Liver (tissue), 10 donors: ENCODE measurements at places on chromosomes 6 and 20.

DNA sequence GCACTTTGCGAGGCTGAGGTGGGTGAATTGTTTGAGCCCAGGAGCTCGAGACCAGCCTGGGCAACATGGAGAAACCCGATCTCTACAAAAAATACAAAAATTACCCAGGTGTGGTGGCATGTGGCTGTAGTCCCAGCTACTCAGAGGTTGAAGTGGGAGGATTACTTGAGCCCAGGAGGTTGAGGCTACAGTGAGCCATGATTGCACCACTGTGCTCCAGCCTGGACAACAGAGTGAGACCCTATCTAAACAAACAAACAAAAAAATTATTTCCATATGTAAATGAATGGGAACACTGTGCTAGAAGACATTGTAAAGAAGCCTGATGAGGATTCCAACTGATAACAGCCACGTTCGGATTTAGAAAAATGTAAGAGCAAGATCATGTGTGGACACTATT is 154.2 kb downstream of the ZFP64 start:
- DNase-seq, result no peak

GRCh38 chr6:106177786-106178185 is 91.7 kb downstream of the PRDM1 start:
- DNase-seq, result no peak

DNA sequence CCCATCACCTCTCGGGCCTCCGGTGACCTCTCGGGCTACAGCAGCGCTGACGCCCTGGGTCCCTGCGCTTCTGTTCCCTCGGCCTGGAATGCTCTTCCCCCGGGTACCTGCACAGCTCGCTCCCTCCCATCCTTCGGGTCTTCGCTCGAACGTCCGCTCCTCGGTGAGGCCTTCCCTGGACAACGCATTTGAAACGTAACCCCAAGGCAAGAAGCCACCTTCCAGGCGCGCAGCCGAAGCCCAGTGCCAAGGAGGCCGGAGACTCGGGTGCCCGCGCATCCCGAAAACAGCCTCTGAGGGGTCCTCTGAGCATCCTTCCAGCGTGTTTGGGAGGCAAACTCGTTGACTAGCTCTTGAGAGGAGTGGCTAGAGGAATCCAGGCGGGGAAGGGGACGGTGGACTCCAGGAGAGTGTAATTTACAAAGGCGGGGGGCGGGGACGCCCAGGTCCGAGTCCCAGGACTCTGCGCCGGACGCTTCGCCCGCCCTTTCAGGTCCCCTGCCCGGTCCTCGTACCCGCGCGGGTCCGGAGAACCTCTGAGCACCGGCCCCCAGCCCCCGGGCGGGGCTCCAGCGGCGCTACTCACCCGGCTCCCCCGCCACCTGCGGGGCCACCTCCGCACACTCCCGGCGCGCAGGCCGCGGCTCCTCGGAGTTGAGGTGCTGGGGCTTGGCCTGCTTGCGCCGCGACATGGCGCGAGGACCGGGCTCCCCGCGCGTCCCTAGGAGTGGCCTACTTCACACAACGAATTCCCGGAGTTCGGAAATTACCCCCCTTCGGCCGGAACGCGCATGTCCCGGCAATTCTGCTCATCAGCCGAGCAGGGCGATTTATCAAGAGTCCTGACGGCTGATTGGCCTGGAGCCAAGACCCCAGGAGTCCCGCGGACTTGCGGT is 86.8 kb downstream of the ZFP64 start:
- no peak for DNase-seq

DNA sequence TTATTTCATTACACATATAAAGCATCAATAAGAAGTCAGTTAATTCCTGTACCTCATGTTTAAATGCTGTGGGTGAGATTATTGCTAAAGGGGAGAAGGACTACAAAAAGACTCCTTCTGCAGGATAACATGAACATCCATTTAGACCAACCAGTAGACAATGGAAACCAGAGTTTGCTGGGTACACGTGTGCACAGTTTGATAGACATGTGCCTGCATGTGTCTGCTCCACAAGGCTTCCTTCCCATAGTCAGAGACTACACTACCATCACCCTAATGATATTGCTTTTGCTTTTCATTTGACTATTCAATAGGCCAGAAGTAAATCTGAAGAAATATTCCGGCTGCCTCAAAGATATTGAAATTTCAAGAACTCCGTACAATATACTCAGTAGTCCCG is 231.6 kb downstream of the ARHGAP18 start:
- no peak for DNase-seq

GRCh38 chr6:105458551-105458950 is 55.7 kb upstream of the PREP start:
- no peak for DNase-seq
